SJCRH30 (cell line): ENCODE measurements at places on chromosomes 11 and 22. TPM values are rescaled to one million over a fixed set of nuclear protein-coding genes. Genes with fewer than 3 reads are reported as not detected.
A peak's percentile ranks its signal among the peaks of the same experiment; 100 is the strongest.

The TPBGL gene
- total RNA-seq = not detected in 2 replicates

The HTATIP2 gene
- total RNA-seq = 0.28 and 0.38 TPM in 2 replicates

The OR52N1 gene
- total RNA-seq = not detected in 2 replicates

The CLDN5 gene
- total RNA-seq = 0.04 and 0.20 TPM in 2 replicates

The DNAJB7 gene
- total RNA-seq = not detected in 2 replicates

- H3K4me1 ChIP-seq = no peaks in the 10 kb centered on the region; the same call in 1 of the 2 replicates
- no peak overlapping the region for H3K4me3 ChIP-seq
- DNase-seq = no peak
- H3K27ac ChIP-seq = no peak overlapping the region
- H3K27me3 ChIP-seq = no peaks in the 10 kb centered on the region
- H3K36me3 ChIP-seq = no peaks in the 10 kb centered on the region
Observed at GRCh38 chr11:61695917-61696316, 15.7 kb downstream of the DAGLA start.

DNA sequence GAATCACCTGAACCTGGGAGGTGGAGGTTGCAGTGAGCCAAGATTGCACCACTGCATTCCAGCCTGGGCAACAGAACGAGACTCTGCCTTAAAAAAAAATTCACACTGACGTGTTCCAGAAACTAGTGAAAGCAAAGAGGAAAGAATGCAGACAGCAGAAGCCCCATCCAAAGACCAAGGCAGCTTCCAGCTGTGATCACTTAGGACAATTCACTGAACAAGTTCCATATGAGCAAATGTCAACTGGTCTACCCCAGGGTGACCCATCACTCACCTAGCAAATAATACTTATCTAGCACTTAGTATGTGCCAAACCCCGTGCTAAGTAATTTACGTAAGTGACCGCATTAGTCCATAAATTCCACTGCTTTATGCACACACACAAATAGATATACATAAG lies 138.9 kb downstream of the LARGE1 start:
- no peaks in the 10 kb centered on the region for H3K27me3 ChIP-seq
- no peak for DNase-seq
- H3K27ac ChIP-seq = no peak overlapping the region
- H3K4me3 ChIP-seq = no peak overlapping the region
- H3K4me1 ChIP-seq = no peaks in the 10 kb centered on the region

DNA sequence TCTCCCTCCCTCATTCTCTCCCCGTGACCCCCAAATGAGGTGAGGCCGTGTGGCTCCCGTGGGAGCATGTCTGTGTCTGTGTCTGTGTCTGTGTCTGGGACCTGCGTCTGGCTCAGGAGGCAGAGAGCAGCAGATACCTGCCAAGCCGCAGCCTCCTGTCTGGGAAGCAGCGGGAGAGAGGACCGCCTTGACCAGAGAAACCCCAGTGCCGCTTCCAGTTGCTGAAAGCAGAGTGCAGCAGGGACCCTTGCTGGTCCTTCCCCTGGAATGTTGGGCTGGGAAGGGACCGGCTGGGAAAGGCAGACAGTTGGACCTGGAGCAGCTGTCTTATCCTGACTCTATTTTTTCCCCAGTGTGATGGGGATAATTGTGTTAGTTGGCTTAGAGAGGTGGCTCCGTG lies 525 bp downstream of the CSDC2 start:
- peak; percentile 44 for DNase-seq
- H3K4me1 ChIP-seq = peaks cover 56% of the 10 kb centered on the region
- H3K36me3 ChIP-seq = peaks cover 2% of the 10 kb centered on the region; the same call in 1 of the 2 replicates
- H3K27me3 ChIP-seq = no peaks in the 10 kb centered on the region
- peak overlapping the region; percentile 60 for H3K4me3 ChIP-seq
